Activated T-cell treated with anti-CD3 and anti-CD28 coated beads for 24 hours (primary cell): ENCODE measurements at places on chromosomes 6 and 20.
A peak's percentile ranks its signal among the peaks of the same experiment; 100 is the strongest.

DNA sequence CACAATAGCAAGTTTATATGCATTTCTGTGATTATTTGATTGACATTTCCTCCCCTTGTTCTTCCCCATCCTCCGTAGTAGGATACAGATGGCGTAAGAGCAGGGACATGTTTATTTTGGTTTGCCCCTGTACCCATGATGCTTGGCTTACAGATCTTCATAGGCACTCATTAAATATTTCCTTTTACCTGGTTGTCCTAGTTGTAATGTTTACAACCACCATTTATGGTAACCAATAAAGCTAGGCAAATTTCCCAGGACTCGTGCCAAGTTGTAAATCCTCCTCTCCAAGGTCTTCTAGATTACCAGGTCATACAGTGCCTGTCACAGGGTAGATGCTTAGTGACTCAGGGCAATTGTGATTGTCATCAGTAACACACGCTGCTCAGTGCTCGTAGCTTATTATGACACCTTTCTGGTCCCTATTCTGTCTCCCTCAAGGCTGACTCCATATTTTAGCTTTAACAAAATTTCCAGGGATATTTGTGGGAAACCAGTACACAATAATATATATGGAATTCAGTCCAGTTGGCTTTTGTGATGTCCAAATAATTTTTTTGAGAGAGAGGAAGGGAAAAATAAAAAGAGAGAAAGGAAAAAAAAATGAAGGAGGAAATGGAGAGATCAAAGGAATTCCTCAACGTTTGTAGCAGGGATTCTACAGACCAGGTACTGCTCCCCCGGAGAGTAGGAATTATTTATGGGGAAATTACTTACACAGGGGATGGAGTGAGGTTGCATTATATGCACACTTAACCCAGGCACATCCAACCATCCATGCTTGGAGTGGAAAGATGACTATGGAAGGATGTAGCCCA, 24.6 kb downstream of the CYP24A1 start:
- no peak for DNase-seq

DNA sequence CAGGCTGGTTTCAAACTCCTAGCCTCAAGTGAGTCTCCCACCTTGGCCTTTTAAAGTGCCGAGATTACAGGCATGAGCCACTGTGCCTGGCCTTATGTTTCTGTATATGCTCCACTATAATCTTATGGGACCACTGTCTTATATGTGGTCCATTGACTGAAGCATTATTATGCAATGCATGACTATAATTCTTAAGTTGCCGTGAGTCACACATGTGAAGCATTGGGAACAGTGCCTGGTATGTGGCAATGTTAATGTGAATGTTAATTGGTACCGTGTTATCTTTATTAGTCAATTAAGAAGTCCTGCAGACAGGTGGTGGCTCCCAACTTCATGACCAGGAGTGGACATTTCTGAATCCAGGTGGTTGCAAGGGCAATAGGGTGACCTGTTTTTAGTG, 14.7 kb upstream of the ASXL1 start:
- no peak for DNase-seq

DNA sequence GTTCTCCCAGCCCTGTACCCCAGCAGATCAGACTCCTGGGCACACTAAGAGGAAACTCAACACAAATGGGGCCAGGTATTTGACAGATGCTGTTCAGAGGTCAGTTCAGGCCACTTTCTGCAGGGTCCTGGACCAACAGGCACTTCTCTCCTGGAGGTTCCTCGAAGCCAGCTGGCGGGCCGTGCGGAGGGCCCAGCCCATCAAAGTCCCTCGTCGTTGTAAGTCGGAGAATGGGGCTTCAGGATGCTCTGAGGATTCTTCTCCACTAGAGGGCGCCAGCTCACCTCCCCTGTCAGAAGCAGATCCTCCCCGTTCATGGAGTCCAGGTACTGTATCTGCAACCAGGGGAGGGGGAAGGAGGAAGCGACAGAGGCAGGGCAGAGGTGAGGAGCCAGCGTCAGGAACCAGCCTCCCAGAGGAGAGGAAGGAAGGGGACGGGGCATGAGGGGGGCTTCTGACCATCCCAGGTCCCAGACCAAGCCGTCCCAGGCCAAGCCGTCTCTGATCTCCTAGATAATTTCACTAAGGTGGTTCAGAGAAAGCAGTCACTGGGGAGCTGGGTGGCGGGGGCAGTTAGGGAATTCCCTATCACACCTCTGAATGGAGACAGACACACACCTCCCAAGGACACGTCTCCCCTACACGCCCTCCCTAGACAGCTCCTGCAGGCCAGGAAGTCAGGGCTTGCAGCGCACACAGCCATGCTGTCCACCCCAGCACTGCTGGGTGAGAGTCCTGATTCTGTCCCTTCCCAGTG, 11.7 kb upstream of the FAM83C start:
- DNase-seq = peak; percentile 84

GRCh38 chr20:49386848-49387580, 95.5 kb downstream of the KCNB1 start:
- DNase-seq = no peak

- DNase-seq = no peak
Observed at GRCh38 chr20:17806739-17807441, 107.1 kb downstream of the BANF2 start.

GRCh38 chr20:38126932-38127621, 38.0 kb downstream of the TGM2 start:
- no peak for DNase-seq

GRCh38 chr6:141426400-141426980, 706.2 kb upstream of the GJE1 start:
- no peak for DNase-seq

- DNase-seq = no peak
Observed at GRCh38 chr6:19354181-19354580, 483.0 kb upstream of the ID4 start.

- DNase-seq = no peak
Observed at GRCh38 chr20:23404196-23404595, 17.1 kb downstream of the NAPB start.

GRCh38 chr6:130625825-130626527, 201.2 kb upstream of the SMLR1 start:
- DNase-seq = no peak

DNA sequence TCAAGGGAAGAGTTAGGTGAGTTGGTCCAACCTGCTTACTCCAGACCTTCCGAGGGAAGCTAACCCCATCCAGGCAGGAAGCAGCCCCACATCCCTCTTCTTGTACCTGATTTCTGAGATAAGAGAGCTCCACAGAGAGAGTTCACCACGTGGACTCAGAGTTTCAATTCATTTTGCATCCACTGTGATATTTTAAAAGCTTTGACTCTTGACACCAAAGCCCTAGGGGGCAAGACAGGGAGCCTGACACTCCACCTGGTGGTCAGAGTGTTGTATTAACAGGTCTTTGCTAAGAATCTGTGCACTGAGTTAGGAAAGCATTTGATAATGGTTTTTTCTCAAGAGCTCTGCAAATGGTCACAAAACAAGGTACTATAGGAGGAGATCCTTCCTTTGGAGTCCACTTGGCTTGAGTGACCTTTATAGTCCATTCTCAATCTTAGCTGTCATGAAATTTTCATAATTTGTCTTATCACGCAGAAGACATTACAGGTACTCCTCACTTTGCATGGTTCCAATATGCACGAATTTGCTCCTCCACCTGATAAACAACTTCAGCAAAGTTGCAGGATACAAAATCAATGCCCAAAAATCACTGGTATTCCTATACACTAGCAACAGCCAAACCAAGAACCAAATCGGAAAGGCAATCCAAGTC, 56.2 kb upstream of the RIPOR2 start:
- peak; percentile 64 for DNase-seq

DNA sequence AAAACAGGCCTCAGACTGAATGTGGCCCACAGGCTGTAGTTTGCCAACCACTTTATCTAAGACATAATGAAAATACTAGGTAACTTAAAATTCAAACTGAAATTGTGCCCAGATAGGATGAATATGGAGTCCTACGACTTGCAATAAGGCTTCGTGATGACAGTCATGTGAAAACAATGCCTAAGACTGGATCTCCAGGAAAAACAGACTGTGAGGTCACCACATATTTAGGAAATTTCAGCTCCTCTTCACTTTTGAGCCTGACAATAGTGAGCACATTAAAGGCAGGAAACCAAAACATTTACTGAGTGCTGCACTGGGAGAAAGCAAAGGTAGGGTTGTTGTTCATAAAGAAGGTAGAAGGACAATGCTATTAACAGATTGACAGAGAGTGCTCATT, 50.0 kb downstream of the RTN4IP1 start:
- DNase-seq = no peak

DNA sequence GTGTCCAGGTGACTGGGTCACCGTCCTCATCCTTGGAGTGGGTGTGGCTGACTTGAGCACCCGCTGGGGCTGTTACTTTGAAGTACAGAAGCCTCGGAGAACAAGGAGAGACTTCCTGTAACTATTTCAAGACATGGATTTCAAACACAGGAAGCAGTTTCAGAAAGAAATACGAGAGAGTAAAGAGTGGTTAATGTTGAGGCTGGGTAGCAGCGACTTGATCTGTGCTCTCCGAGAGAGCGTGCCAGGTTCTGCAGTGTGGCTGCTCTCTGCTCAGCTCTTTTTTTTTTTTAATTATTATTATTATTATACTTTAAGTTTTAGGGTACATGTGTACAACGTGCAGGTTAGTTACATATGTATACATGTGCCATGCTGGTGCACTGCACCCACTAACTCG, 17.5 kb upstream of the EFCAB8 start:
- no peak for DNase-seq

DNA sequence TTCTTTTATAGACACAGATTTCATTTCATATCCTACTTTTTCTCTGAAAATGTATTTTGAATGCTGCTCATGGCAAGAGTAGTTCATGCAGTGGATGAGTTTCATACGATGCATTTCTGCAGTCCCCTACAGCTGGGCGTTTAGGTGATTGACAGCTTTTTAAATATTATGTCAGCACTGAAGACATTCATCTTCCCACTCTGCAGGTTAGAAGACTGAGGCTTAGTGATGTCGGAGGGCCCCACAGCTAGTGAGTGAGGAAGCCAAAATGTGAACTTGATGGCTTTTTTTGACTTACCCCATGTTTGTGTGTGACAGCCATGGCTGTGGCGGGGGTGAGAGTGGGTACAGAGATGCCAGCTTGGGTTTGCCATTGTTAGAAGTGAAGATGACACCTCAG, 33.5 kb downstream of the MYH7B start:
- no peak for DNase-seq

DNA sequence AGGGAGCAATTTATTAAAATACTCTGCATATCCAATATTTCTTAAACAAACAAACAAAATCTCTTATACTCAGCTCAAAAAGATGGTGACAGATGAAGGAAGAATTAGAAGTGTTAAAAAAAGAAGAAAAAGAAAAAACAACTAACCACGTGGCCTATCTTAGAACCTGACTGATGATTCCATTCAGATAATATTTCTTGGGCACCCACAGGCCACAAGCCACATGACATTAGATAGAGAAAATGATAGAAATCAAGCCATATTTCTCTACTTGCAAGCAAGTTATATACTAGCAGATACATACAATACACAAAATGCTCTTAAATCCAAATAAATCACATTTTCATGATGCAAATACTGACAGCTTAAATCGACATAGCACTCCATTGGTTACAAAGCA, 14.5 kb upstream of the RAMACL start:
- DNase-seq = no peak

DNA sequence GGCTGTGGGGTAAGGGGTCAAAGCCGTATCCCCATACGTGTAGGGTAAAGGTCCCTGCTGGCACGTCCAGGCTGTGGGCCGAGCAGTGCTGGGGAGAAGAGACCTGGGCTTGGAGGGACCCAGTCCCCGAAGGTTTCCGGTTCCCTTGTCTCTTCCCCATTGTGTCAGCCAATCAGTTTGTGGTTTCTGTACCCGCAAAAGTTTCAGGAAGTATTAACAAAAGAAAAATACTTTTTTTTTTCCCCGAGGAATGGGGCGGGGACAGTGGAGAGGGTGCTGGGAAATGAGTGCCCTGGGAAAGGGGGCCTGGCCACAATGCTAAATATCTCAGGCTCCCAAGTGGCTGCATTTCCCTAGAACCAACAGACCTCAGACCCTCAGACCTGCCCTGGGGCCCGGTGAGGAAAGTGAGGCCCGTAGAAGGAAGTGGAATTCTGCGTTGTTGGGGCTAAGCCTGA, 15.2 kb upstream of the AMD1 start:
- DNase-seq = no peak

- no peak for DNase-seq
Observed at GRCh38 chr6:56458324-56458884, 184.3 kb downstream of the DST start.

DNA sequence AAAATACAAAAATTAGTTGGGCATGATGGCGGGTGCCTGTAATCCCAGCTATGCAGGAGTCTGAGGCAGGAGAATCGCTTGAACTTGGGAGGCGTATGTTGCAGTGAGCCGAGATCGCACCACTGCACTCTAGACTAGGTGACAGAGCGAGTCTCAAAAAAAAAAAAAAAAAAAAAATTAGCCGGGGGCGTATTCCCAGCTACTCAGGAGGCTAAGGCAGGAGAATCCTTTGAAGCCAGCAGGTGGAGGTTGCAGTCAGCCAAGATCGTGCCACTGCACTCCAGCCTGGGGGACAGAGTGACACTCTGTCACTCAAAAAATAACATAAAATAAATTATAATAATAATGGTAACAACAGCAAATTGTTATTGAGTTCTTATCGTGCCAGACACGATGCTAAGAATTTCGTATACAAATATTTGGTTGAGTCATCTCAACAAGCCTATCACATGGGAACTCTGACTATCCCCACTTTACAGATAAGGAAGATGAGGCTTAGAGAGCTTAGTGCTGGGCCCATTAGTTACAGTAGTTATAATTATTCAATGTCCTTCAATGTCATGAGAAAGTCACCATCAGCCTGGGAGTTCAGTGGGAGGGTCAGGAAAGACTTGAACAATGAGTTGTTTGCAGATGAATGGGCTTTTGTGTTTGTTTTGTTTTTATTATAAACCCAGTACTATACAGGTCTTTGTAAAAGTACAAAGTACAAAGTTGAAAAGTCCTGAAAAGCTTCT, 19.4 kb downstream of the C6orf15 start:
- no peak for DNase-seq

DNA sequence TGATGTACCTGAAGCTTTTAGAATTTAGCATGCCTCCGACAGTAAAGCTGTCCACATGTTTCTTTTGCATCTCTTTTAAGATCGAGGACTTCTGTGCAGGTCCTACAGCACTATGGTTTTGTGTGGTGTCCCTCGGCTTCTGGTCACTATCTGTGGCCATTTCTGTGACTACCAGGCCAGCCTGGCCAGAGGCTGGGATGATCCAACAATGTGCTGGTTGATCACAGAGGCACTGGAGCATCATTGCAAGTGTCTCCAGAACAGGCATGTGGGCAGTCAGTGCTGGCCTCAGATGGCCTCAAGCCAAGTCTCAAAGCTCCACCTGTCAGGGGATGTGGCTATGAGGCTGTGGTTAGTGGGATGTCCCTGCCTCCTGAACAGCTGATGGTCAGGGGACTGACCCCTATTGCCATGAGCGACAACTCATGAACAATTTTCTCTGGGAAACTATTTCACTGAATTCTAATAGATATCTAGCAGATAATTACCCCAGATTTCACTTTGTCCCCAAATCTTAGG, 136.6 kb downstream of the SYNDIG1 start:
- no peak for DNase-seq

GRCh38 chr6:90918361-90918760, 331.5 kb upstream of the MAP3K7 start:
- DNase-seq = no peak

GRCh38 chr6:54111341-54112045, at the start of gene MLIP:
TSS of gene MLIP (plus strand) at chr6:54111443. CDS start at chr6:54111480, 37 bp downstream.
- no peak for DNase-seq
